ENCODE measurements at places on chromosomes 5 and 9.

DNA sequence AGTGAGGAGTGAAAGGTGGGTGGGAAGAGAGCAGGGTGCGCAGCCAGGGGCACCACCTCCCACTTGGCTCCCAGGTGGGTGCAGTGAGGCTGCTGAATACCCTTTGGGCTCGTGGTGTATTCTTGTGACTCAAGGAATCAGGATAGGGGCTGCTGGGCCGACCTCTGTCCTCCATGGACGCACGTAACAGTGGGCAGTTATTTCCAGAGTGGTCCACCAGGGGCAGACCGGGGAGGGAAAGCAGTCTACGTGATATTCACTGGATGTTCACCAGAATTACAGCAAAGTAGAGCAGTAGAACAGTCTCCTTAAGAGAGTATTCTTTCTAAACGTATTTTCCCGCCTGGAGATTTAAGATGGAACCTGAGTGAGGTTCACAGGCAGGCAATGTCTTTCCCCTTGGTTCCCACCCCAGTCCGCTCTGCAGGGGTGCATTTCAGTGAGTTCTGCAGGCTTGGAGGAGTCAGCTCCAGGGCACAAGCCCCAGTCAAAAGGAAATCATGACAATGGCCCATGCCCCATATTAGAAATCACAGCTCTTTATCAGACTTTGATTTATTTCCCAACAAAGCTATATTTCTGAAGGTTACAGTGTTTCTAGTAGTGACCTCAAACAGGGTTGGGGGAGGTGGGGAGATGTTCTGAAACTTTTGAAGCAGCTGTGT is 88.7 kb downstream of the SYK start:
- no peak for DNase-seq

DNA sequence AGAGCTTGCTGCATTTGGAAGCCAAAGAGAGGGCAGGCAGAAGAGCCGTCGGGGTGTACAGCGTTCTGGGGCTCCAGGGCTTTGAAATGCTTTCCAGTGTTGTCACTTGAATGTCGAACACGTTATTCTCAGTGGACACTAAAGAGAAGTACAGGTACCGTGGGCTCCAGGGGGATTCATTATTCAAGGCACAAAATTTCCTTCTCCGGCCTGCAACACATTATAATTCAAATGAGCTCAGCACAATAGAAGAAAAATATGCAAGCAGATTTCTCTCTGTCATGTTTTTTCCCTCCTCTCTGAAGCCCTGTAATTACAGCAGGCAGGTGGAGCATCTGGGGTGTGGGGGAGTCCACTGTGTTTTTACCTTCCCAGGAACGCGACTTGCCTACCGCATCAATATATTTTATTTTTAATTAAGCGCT is 293.1 kb downstream of the ZSWIM6 start:
- DNase-seq: no peak

DNA sequence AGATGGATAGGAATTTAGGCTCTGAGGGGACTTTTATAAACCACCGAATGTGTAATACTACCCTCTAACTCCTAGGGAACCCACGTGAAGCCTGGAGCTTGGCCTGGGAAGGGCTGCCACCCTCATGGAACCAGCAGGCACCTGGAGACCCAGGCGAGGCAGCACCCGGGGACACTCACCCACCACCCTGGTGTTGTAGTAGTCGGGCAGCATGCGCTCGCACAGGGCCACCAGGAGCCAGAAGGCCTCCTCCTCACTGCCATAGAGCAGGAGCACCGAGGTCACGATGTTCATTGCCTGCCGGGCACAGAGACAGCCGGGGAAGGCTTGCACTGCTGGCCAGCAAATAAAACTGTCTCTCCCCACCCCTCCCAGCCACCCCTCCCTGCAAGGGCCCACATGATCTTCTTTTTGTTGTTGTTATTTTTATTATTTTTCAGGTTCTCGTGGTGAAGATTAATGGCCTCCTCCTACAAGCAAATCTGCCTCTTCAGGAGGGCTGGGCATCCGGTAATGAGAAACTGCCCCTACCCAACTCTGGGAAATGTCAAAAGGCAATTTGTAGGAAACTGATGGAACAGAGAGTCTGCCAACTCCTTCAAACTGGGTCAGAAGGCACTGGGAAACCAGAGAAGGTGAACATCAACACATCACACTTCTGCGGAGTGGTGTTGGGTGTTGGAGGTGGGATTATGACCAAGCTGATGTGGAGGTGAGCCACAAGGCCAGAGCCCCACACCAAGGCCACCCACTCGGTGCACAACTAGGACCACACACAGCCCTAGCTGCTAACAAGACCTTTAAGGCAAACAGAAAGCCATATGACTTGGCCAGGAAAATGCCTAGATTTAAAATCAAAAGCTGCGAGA is 17.4 kb upstream of the MRNIP start:
- DNase-seq: no peak

DNA sequence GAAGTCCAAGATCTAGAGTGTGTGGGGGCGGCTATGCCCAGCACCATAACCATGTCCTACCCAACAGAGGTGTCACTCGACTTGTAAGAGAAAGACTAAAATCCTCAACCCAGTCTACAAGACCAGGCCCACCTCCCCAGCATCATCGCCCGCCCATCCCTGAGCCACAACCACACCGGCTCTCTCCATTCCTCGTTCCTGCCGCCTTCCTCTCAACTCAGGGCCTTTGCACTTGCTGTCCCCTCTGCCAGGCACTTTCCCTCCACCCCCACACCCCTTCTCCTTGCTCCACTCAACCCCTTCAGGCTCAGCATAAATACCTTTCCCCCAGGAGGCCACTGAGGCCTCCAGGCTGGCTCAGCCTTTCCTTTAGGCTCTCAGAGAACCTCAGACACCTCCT is 69.3 kb downstream of the PAX5 start:
- DNase-seq: no peak

DNA sequence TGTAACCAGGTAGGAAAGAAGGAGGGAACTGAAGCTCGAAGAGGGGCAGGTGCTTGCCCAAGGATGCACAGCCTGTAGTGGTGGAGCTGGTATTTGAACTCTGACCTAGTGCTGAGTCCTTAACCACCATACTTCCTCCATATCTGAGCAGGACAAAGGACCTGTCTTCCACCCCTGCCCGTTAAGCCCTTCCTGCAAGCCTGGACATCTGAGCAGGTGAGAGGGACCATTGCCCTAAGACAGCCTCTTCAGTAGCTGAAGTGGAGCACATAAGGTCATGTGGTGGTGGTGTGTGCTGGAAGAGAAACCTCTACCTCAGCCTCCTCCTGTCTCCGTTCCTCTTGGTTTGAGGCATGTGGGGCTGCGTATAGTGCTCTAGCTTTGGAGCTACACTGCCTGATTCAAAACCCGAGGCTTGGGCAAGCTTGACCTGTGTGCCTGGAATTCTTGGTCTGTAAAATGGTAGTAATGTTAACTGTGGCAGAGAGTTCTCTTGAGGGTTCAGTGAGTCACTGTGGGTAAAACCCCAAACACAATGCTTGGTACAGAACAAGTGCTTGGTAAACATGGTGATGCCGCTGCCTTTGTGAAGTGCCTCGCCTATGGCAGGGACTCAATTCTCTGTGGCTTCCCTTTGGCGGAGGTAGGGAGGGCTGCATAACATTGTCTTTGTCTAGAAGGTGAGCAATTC is 7.4 kb downstream of the GALNT10 start:
- peak; percentile 75 for DNase-seq

GRCh38 chr9:101674165-101674564 is 64.3 kb downstream of the GRIN3A start:
- DNase-seq: no peak

DNA sequence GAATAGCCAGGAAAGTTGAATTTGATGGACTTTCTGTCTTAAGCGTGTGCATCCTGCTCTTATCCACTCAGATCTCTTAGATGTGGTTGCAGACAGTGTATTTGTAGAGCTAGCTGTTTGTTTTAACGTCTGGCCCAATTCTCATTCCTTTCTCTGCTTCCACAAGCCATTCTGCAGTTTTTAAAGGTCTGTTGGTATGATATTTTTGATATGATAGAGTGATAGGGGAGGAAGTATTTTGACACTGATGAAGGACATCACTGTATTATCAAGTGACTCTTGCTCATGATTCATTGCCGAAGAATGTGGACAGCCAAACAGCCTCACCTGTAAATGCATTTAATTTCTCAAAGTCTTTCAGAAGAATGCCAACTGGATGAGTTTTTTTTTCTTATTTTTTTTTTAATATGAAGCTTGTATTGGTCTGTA is 4.5 kb downstream of the TJP2 start:
- no peak for DNase-seq

DNA sequence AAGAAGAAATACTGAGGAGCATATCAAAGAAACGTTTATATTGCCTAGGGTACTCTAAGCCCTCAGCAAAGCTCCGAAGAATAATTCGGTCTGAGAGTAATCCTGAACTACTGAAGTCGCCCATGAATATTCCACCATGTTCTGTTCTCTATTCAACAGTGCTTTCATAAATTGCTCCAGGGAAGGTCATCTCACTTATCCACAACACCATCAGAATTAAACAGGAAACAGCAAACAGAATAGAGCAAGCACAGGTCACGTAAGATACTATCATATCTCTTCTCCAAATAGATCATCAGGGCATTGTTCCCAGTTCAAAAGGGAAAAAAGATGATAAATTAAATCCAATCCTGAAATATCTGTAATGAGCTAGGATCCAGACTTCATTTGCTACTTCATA is 325.6 kb downstream of the DEPDC1B start:
- no peak for DNase-seq

DNA sequence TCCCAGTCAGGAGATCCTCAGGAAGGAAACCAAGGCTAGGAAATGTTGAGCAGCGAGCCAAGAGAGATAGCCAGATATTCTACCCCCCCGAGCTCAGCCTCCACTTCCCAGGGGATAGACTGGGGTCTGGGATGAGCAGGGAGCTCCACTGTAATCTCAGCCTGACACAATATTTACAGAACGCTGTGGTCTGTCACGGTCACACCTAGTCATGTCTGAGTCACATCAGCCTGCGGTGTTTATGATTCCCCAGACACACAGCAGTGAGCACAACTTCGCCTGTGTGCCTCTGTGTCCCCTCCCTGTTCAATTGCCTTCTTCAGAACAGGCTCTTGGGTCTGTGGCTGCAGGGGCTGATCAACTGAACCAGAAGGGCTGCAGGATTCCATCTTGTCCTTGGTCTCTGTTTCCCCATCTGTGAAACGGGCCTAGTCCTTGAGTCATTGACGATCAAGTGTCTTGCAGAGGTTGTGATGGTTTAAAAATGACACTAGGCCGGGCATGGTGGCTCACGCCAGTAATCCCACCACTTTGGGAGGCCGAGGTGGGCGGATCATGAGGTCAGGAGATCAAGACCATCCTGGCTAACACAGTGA is 8.6 kb upstream of the PRRX2 start:
- no peak for DNase-seq

DNA sequence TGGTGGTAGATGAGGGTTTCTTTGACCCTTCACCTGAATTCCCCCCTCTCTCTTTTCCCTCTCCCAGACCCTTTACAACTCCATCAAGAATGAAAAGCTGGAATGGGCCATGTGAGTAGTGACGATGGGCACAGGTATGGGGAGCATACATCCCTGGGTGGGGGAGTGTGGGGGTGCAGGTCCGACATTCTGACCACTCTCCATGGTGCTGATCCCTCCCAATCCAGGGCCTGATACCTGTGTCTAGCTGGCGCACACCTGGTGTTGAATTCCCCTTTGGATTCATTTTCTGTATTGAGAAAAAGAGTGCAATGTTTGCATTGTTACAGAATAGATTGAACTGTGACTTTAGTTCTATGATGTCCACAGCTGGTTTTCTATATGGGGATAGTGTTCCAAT is 40.0 kb downstream of the PSD2 start:
- DNase-seq: no peak

DNA sequence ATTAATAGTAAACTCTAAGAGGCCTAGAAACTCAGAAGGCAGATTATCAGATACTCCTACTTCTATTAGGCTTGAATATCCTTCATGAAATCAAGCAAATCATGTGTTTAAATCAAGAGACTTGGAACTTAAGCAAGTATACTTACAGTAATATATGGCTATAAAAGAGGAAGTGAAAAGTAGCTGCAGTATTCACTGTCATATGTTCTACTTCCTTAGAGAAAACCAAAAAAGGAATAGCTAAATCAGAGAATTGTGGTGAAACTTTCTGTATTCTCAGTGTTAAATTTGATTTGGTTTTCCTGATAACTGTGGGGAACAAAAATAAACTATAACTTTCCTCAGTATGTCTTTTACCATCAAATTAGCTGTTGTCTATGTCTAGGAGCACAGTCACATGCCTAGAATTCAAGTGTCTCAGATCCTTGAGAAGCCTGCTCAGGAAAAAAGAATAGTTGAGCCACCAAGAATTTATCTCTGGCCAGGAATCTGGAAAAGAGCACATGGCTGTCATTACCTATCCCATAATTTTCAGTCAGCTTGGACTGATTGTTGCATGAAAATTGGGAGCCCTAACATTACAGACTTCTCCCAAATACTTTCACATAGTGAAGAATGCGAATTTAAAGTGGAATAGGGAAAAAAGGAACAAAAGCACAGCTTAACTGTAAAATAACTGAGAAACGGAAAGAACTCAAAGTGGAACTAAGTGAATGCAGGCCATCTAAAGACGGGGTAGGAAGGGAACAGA is 1.7 kb downstream of the FKBP15 start:
- no peak for DNase-seq

DNA sequence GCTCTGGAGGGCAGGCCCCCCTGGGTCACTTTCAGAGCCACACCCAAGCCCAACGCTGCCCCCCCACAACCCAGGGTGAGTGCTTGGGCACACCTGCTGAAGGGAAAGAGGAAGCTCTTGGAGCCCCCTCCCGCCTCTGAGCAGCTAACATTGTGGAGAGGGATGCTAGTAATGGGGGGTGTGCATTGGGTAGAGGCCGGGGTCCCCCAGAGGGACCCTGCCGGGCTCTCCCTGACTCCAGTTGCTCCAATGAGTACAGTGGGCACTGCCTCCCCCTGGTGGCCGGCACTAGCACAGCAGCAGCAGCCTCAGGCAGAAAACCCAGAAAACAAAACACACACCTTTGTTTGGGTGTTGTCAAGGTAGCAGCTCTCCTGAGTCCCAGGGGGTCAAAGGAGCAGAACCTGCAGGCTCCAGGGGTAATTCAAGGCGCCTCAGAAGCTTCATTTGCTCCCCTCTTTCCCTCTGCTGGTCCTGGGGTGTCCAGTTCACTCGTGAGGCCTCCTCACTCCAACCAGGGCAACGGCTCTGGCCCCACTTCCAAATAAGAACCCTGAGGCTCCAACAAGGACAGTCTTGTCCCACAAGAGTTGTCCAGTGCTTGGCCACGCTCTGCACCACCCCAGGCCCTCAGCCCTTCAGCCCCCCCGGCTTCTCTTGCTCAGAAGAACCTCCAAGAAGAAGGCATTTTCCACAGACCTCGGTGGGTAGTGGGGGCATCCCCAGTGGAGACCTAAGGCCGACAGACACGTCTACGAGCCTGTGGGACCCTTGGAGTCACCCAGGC is 16.1 kb downstream of the GBGT1 start:
- DNase-seq: peak; percentile 89

DNA sequence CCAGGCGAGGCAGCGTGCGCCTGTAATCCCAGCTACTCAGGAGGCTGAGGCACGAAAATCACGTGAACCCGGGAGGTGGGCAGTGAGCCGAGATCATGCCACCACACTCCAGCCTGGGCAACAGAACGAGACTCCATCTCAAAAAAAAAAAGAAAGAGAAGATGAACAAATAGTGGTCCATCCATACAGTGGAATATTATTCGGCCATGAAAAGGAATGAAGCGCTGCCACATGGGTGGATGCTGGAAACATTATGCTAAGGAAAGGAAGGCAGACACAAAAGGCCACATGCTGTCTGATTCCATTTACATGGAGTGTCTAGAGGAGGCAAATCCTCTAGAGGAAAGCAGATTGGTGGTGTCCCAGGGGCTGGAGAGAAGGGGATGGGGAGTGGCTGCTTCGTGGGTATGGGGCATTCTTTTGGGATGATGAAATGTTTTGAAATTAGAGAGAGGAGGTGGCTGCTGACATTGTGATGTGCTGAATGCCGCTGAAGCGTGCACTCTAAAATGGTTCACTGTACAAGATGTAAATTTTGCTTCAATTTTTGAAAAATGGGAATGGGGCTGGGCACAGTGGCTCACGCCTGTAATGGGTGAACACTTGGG is 17.0 kb downstream of the PLPP7 start:
- no peak for DNase-seq
